ENCODE measurements at places on chromosomes 5 and 9.

- DNase-seq = peak; percentile 71
These were observed 1.0 kb downstream of the SET start for GRCh38 chr9:128689820-128690683.

GRCh38 chr5:147484708-147485020 lies 25.2 kb downstream of the DPYSL3 start:
- DNase-seq = no peak

DNA sequence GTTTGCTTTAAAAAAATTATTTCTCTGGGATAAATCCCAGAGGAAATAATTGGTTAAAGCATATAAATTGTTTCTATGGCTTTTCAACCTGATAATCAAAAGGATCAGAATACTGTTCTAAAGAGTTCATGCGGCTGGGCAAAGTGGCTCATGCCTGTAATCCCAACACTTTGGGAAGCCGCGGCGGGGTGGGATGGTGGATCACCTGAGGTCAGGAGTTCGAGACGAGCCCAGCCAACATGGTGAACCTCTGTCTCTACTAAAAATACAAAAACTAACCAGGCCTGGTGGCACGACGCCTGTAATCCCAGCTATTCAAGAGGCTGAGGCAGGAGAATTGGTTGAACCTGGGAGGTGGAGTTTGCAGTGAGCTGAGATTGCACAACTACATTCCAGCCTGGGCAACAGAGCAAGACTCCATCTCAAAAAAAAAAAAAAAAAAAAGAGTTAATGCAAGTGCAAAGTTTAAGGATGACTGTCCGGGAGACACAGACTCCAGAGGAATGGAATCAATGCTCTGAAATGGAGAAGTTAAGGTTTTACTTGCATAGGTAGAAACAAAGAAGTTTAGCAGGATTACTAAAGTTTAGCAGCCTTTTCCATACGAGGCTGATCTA lies 16.6 kb upstream of the GRHPR start:
- DNase-seq = no peak

- no peak for DNase-seq
These were observed 5.4 kb downstream of the SLC35A4 start for GRCh38 chr5:140570058-140570457.

- peak; percentile 86 for DNase-seq
These were observed at the start of gene AQP3 for GRCh38 chr9:33446946-33447798. TSS of gene AQP3 (minus strand) at chr9:33447593. CDS start at chr9:33447530, 63 bp downstream.

DNA sequence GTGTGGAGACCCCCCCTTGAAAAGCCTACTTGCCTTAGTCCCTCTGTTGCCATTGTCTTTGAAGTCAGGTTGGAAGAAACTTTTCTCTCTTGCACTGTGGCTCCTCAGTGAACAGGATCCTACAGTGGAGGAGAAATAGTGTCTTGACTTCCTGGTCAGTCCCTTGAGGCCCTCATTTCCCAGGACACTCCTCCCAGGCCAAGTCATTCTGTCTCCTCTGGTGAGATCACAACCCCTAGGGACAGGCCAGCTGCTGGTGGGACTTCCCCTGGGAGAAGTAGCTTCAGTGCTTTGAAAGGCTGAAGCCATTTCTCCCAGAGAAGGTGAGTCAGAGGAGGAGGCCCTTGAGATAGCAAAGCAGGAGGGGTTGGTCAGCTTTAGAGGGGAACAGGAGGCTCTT lies 10.1 kb upstream of the GRIA1 start:
- no peak for DNase-seq

DNA sequence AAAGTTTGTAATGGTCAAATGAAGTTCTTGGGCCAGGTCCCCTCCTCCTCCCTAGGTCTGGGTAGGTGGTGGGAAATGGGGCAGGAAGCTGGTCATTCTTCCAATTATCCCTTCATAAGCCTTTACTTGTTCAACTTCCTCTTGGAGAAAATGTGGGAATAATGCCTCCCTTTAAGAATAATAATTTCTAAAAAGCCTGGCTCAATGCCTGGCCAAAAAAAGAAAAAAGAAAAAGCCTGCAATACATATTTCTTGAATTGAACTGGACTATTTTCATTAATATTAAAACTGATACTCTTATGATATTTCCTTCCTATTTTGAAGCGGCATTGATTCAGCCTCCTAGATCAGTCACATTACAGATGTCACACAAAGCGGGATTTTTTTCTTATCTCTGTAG lies 600.9 kb downstream of the CCDC171 start:
- DNase-seq = no peak

GRCh38 chr9:117488659-117489058 lies 73.8 kb upstream of the ASTN2 start:
- no peak for DNase-seq

DNA sequence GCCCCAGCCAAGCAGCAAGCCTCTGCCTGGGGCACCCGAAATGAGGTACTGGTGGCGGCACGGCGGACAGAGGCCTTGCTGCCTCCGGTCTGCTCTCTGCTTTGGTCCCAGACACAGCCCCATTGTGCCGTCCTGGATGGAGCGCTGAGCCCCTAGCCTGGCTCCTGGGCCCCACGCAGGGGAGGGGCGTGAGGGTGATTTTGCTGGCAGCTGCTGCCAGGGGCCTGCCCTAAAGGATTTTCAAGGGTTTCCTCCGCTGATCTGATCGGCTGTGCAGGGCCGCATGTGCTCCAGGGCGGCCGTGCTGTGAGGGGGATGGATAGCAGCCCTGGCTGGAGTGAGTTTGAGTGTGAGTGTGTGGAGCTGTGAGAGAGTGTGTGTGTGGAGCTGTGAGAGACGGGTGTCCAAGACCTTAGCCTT lies 1.3 kb downstream of the GPSM1 start:
- no peak for DNase-seq

- DNase-seq = no peak
These were observed 289.2 kb upstream of the PTGER4 start for GRCh38 chr5:40390281-40391149.

GRCh38 chr5:133149345-133149744 lies 97.5 kb downstream of the HSPA4 start:
- DNase-seq = no peak

GRCh38 chr9:132451276-132451675 lies 41.3 kb downstream of the CFAP77 start:
- no peak for DNase-seq

DNA sequence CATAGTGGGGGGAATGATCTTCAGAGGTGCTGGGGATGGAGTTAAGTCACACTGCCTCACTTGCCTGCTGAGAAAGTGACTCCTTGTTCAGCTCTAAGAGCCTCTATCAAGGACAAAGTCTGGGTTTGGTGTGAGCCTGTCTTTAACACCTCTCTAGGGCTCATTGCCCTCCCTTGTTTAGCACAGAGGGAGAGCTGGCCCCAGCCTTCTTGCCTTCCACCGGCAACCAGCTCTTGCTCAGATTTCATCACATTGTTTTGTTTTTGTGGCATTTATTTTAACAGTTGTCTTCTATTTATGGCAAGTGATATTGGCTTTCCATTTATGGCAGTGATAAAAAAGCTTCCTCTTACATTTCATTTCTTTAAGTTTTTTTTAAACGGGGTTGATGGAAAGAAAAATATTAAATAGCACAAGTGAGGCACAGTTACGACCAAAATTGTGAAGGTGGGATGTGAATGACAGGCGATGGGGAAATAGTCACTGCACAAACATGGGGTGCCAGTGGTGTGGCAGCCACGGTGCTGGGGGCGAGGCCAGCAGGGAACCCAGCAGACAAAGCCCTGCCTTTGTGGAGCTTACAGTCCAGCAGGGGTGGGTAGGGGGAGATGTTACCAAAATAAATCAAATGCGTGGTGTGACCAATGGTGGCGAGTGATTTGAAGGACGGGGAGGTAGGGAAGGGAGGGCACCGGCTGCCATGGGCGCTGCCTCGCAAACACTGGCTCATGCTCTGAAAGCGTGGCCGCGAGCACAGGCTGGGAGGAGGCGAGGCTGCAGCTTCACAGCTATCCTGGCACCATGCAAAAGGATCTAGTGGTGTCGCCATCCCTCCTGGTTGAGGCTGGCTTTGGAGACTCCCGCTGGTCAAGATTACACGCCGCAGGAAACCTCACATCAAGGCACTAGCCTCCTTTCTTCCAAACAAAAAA lies 21.2 kb upstream of the UNC5A start:
- DNase-seq = no peak

DNA sequence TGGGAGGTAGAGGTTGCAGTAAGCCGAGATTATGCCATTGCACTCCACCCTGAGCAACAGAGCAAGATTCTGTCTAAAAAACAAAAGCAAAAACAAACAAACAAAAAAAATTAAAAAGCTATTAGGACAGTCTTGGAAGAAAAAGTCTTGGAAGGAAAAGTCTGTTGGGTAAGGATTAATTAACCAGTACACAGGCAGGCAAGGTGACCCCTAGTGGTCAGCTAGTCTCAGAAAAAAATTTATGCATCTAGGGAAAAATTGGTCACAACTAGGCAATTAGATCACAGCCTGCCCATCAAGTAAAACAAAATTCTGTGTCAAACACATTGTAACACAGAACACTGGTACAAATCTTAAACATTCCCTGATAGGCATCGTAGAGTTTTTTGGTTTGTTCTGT lies 6.7 kb upstream of the ANKRD18B start:
- DNase-seq = peak; percentile 55

DNA sequence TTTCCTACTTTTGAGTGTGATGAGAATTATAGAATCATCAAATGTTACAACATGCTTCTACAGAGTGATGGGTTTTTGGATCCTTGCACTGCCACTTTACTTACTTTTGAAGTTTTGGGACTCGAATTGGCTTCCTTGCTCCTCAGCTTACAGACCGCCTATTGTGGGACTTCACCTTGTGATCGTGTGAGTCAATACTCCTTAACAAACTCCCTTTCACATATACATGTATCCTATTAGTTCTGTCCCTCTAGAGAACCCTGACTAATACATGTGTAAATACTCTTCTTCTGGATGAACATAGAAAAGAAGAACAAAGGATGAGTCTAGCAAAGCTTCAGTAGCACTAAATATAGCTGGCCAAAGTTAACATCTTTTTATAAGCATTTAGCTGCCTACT lies 98.7 kb upstream of the PDE4D start:
- no peak for DNase-seq

DNA sequence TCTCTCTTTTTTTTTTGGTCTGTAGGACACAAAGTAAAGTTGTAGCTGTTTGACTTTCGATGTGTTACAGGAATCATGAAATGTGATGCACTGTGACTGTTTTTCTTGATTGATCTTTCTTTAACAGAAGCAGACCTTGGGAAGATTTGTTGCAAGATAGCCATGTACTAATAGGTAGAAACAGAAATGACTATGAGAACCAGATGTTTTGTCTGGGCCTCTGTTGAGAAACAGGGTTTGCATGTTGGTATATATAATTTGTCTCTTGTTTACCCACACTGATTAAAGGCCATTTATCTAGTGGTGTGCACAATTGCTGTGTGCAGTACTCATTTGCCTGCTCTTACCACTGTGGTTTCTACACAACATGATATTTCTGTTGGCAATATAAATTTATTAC lies 125.1 kb downstream of the HACD4 start:
- DNase-seq = no peak

- no peak for DNase-seq
These were observed 803 bp downstream of the PCDHGA7 start for GRCh38 chr5:141383345-141383744.

DNA sequence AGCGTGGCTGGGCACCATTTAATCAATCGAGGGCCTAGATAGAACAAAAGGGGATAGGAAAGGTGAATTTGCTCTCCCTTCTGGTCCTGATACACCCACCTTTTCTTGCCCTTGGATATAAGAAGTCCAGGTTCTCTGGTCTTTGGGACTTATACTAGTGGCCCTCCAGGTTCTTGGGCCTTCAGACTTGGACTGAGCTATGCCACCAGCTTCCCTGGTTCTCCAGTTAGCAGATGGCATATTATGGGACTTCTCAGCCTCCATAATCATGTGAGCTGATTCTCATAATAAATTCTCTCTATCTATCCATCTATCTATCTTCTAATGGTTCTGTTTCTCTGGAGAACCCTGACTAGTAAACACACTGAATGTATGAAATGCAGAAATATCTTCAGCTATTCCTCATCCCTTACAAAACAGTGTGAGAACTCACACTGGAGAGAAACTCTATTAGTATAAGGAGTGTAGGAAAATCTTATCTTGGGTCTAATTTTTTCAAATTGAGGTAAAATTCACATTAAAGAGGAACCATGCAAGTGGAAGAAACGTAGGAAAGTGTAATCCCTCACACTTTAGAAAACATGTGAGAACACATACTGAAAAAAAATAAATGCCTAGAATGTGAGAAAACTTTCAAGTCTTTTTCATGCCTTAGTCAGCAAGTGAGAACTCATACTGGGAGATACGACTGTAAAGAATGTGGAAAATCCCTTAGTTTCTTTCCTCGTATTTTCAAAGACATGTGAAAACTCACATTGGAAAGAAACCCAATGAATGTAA lies 15.5 kb downstream of the PCDHB15 start:
- no peak for DNase-seq

GRCh38 chr5:56440871-56441740 lies 208.0 kb upstream of the ANKRD55 start:
- DNase-seq = no peak

GRCh38 chr5:9977070-9977469 lies 272.6 kb downstream of the ATPSCKMT start:
- DNase-seq = no peak

DNA sequence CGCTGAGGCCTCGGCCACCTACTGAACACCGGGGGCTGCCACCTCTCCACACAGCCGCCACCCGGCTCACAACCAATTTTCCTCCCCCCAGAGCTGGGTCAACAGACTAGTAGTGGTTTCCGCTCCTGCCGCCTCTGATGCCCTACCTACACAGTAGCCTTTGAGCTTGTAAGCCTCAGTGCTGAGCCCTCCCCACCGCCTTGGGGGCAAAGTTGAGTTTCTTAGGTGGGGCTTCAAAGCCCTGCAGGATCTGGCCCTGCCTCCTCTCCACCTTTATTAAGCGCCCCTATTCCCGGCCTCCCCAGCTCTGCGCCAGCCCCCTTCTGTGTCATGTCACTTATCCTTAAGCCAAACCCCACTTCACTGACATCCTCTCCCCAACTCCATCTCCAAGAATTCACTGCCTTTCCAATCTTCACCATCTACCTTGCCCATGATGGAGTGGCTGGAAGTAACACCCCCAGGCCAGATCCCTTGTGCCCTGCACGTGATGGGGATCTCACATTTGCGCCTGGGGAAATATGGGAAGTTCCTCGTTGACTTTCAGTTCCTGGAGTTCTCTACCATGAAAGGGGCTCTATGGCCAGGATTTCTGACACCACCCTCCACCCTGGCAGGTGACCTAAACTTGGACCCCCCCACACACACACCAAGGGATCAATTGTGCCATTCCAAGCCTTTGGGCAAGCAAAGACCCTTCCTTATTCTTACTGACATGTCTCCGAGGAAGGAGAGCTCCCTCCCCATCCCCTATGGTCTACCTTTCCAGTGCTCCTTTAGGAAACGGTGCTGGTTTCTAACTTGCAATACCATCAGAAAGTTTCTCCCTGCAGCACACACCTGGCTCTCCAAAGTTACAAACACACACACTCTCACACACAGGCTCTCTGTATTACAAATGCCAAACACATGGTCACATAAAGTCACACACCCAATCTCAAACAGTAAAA lies 2.7 kb upstream of the CNTFR start:
- DNase-seq = no peak

DNA sequence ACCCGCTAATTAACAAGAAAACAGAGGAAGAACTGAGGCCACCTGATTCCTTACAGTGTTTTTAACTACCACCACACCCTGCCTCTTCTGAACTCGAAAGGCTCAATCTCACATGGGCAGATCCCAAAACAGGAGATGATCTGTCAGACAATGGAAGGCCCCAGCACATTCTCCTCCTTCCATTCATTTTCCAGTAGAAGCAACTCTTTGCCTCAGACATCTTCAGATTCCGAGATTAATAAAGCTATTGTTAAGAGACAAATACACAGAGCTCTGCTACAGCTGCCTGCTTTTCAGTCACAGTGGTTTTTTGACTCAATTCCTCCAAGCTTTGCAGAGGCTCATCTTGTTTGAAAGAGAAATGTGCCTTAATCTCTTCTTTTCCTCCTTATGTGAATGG lies 127.2 kb upstream of the ADAMTSL1 start:
- DNase-seq = no peak

- no peak for DNase-seq
These were observed 86.5 kb downstream of the HCN1 start for GRCh38 chr5:45609661-45610060.

Measured in HAP-1 (cell line).